Stimulated activated CD8-positive, alpha-beta memory T cell treated with anti-CD3 and anti-CD28 coated beads, Interleukin-4, amount 100 ng/mL, for 4 hours (primary cell): ENCODE measurements at places on chromosomes 7 and 10.

GRCh38 chr10:75244487-75245353 is 9.0 kb upstream of the COMTD1 start:
- DNase-seq: no peak

- peak; percentile 13 for DNase-seq
Observed at GRCh38 chr7:148700661-148701064, 2.0 kb downstream of the CUL1 start.

DNA sequence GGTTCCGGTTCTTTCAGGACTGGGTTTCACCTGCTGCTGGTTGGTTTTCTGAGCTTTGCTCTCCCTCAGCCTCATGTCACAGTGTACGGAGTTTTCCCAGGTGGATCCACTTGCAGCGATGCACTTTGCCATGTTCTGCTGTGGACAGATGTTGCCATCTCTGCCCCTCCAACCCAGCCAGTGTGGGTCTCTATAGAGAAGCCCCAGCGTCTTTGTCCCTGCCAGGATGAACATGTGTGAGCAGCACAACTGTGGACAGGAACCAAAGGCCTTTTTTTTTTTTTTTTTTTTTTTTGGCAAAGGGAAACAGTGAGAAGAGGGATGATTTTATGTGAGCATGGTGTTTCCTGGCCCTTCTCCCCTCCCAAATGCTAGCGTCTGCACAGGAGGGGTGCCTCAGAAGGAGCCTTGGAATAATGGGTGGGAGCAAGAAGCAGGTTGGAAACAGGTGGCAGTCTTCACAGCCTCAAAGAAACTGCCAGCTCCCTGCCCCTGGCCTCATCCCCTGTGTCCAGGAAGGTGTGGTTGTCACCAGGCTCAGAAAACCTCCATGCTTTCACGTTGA is 106.5 kb downstream of the RPS24 start:
- no peak for DNase-seq

- no peak for DNase-seq
Observed at GRCh38 chr7:107643407-107643806, 17.2 kb upstream of the SLC26A4 start.

DNA sequence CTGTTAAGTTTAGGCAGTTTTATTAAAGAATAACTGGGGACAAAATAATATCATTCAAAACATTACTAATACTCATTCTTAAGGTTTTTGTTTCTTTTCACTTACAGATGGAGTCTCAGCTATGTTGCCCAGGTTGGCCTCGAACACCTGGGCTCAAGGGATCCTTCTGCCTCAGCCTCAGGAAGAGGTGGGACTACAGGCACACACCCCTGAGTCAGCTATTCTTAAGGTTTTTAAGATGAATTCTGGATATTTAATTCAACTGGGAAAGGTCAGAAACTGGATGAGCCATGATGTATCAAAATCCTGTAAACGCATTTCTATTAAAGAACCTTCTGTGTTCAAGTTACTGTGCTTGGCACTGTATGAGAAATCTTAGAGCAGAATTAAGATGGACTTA is 3.5 kb downstream of the OAT start:
- DNase-seq: no peak

GRCh38 chr10:102642736-102643335 is 1.4 kb upstream of the TRIM8 start:
- no peak for DNase-seq

DNA sequence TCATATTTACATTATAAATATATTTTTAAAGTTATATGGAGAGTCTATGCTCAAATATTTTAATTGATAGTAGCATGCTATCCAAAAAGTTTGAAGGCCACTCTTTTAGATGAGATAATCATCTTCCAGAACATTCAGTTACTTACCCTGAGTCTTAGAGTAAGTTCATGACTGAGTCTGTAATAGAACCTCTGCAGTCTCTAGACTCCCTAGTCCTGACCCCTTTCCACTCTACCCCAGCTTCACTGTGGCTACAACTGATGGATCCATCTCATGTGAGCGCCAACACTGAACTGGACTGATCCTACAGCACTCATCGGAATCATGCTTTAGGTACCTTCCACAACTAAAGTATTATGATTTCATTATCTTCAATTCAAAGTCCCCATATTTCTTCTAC is 10.1 kb downstream of the HACD1 start:
- no peak for DNase-seq

DNA sequence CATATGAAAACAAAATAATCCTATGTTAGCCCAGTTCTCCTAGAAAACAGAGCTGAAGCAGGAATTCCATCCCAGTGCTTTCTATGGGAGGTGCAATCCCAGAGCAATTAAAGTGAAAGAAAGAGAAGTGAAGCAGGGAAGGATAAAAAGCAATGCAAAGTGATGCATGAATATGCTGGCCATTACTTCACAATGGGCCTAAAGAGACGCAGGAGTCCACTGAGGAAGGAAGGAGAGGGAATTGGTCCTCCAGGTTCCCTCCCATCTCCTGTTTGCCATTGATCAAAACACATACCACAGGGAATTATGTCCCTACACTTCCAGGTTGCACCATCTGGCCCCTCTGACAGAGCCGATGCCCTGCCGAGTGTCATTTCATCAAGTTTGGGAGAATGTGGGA is 392.2 kb upstream of the NFE2L3 start:
- DNase-seq: no peak

GRCh38 chr10:113096128-113096996 is 146.3 kb downstream of the TCF7L2 start:
- DNase-seq: no peak

DNA sequence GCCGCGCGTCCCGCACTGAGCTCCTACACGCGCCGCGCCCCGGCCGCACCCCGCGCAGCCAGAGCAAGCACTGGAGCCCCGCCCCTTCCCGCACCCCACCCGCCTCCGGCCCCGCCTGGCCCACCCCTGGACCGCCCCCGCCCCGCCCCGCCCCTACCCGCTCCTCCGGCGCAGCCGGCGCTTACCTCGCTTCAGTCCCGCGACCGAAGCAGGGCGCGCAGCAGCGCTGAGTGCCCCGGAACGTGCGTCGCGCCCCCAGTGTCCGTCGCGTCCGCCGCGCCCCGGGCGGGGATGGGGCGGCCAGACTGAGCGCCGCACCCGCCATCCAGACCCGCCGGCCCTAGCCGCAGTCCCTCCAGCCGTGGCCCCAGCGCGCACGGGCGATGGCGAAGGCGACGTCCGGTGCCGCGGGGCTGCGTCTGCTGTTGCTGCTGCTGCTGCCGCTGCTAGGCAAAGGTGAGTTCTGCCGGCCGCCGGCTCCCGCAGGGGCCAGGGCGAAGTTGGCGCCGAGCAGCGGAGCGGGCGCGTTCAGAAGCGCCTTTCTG is at the start of gene RET:
Gene RET, plus strand, starts transcription at position 194 of the 545 bp plus-strand sequence. Its CDS starts 190 bp downstream, at position 384.
- DNase-seq: no peak

GRCh38 chr7:97006055-97006815 is 882 bp downstream of the DLX6 start:
- no peak for DNase-seq

- DNase-seq: no peak
Observed at GRCh38 chr7:68833422-68833821, 764.9 kb upstream of the AUTS2 start.

DNA sequence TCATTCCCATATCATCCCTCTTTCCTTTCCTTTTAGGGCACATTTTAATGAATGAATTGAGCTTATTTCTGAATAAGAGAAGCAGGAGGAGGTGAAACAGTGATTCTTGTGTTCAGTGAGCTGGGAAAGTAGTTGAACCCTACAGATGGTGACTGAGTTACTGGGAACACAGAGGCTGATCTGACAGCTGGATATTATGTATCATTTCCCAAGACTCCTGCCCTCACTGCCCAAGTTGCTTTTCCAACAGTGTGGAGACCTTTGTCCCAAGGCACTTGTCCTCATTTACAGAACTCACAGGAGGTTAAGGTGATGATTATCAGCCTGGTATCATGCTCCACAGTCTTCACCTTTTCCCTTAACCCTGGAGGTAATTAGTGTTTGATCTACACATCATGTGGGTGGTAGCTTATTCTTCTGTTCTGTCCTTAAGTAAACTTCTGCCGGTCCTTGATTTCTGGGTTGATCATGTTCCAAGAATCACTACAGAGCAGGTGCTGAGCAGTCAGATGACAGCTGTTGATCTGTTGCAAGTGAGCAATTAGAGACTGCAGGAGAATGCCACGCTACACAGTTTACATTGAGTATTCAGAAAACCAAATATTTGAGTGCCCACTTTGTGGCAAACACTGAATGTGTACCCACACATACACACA is 2.6 kb downstream of the PRLHR start:
- DNase-seq: no peak

DNA sequence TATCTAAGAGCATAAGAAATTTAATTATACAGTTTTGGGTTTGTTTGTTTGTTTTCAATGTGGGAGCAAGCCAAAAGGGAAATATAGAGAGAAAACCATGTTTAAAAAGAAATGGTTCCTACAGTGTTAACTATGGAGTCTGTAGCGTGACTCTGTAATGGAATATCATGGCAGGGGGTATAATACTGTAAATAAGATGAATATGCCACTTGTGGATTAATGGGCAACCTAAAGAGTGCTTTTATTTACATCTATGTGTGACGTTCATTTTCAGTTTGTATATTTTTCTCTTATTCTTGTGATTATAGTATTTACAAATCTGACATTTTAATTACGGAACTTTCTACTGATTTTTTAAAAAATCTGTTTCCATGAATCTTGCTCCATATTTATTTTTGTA is 95.9 kb downstream of the POLL start:
- no peak for DNase-seq

- no peak for DNase-seq
Observed at GRCh38 chr10:86753051-86753450, 3.4 kb upstream of the BMPR1A start.

DNA sequence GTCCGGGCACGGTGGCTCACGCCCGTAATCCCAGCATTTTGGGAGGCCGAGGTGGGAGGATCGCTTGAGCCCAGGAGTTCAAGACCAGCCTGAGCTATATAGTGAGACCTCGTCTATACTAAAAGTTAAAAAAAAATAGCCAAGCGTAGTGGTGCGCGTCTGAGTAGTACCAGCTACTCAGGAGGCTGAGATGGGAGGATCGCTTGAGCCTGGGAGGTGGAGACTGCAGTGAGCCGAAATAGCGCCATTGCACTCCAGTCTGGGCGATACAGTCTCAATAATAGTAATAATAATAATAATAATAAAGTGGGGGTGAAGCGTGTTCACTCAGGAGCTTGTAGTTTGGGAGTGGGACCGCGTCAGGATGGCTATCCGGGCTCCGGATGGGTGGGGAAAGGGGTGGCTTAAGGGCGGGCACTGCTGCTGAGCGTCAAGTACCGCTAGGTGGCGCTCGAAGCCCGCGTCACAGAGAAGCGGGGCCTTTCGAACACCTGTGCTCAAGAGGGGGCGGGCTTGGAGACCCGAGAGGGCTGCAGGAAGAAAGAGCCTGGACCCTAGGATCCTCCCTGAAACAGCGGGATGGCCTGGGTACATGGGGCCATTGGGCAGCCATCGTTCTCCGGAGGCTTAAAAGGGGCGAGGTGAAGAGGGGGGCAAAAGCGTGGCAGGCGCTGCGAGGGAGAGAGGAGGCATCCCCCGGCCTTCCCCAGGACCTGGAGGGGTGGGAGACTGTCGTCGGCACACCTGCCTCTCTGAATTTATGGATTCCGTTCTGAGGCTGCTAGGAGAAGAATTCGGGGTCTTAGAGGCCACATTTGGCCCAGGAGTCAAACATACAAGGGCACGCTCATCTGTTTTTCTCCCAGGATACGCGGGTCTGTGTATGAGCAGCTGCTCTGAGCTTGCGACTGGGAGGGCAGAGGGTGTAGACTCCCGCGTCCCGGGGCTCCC is 14.5 kb downstream of the LBX1 start:
- DNase-seq: peak; percentile 43

- DNase-seq: no peak
Observed at GRCh38 chr10:91198781-91199180, 21.7 kb upstream of the PCGF5 start.

DNA sequence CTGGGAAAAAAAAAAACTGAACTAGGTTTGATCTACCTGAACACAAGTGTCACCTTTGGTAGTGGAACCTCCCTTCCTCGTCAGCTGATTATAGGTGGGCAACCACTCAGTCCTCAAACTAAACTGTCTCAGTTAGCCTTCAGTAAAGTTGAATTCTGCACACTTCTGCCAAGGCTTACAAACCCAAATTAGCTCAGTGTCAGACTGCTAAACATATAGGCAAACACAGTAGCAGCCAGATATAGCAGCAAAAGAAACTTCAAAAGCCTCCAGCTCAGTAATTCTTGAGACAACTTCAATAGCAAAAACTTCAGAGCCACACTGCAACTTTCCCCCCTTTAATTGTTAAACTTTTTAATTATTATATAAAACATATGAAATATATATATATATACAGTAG is 956.9 kb downstream of the XPNPEP1 start:
- DNase-seq: no peak

DNA sequence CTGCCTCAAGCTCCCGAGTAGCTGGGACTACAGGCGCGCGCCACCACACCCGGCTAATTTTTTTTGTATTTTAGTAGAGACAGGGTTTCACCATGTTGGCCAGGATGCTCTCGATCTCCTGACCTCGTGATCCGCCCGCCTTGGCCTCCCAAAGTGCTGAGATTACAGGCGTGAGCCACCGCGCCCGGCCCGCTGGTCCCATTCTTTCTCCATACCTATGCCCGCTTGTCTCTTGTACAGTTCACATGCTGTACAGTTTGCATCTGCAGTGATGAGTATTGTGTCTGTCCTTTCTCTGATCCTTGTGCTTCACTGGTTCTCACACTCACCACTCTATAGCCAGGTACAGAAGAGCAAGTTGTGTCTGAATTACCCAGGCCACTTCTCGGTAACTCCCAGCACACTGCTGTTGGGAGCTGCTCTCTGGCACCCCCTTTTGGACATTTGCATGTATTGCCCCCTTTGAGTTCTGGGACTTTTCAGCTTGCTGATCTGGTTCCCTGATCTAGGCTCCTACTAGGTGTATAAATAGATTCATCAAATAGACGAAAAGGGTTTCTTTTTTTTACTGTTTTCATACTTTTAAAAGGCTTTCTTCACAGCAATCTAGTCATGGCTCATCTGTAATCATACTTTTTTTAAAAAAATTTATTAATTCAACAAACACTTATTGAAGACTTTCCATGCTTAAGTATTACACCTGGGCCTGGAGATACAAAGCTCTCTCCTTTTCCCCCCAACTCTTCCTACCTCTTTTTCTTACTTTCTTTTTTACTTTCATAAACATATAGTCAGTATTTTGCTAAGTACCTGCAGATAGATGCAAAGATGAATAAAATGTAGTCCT is 53.5 kb downstream of the AOAH start:
- DNase-seq: peak; percentile 30
